ENCODE measurements at places on chromosomes 6 and 20.

- no peak overlapping the region for H3K4me3 ChIP-seq
- no peaks in the 10 kb centered on the region for H3K27me3 ChIP-seq
- DNase-seq, result no peak
- no peaks in the 10 kb centered on the region for H3K4me1 ChIP-seq
These were observed 456.0 kb upstream of the PTCHD4 start for GRCh38 chr6:48567016-48567415.

- no peak for DNase-seq
- H3K4me1 ChIP-seq, result no peaks in the 10 kb centered on the region
- no peak overlapping the region for H3K4me3 ChIP-seq
These were observed 36.6 kb upstream of the GFOD1 start for GRCh38 chr6:13523826-13524622.

DNA sequence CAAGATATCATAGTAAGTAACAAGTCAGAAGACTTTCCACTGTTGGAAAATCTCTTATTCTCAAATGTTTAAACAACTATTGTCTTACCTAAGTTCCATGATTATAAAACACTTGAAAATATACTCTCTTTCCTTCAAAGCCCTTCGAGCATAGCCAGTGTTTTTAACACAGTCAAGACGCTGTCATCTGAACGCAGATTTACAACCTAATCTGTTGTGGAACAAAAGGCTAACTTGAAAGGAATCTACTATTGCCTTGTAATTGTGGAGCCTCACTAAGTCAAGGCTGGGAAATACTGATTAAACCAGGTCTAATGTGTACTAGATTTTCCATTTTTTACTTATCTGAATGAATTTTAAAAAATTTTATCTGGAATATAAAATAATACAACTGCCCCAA, 205.8 kb downstream of the TRDN start:
- no peaks in the 10 kb centered on the region for H3K27me3 ChIP-seq
- no peak for DNase-seq
- no peaks in the 10 kb centered on the region for H3K4me1 ChIP-seq
- no peaks in the 10 kb centered on the region for H3K36me3 ChIP-seq
- no peak overlapping the region for H3K27ac ChIP-seq

DNA sequence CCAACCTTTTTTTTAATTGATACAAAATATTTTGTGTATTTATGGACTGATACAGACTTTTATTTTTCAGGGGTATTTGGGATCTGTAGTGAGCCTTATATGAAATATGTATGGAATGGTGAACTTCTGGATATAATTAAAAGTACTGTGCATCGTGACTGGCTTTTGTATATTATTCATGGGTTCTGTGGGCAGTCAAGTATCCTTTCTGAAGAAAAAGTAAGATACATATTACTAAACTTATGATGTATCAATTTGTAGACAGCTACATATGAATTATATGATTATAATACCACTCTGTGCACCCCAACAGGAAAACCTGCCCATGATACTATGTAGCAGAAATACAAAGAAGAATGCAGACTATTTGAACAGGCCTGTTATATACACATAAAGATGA, 47.2 kb downstream of the FIG4 start:
- H3K4me3 ChIP-seq, result no peak overlapping the region
- H3K4me1 ChIP-seq, result no peaks in the 10 kb centered on the region
- H3K27ac ChIP-seq, result no peak overlapping the region
- H3K36me3 ChIP-seq, result peaks cover 28% of the 10 kb centered on the region
- no peak for DNase-seq

GRCh38 chr20:36848078-36848660, 27.8 kb upstream of the TLDC2 start:
- H3K27ac ChIP-seq, result peak overlapping the region; percentile 96
- H3K4me1 ChIP-seq, result peaks cover 78% of the 10 kb centered on the region
- H3K27me3 ChIP-seq, result no peaks in the 10 kb centered on the region
- H3K4me3 ChIP-seq, result no peak overlapping the region
- DNase-seq, result peak; percentile 63
- no peaks in the 10 kb centered on the region for H3K36me3 ChIP-seq

DNA sequence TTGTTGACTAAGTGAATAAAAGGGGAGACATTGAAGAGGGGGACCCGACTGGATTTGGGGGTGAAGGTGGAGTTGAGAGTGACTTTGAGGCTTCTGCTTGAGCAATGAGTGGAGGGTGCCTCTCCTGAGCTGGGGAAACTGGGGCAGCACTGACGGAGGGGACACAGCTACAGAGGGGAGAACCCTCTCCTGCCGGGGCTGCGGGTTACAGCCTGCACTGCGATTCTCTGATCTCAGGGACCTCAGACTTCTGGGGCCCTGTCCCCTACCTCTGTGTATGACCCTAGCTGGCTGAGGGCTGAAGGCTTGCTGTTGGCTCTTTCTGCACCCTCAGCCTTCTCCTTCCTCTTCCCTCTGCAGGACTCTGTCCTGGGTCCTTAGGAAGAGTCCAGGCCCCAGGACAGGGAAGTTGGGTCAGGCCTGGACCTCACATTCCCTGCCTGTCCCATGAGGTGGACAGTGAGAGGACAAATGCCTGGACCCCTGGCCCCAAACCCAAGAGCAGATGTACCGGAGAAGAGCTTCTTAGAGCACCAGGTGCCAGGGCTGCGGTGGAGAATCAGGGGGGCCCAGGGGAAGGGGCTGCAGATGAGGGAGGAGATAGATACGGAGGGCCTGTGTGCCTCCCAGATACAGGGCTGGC, 13.7 kb upstream of the FAM110A start:
- H3K4me3 ChIP-seq, result no peak overlapping the region
- H3K27me3 ChIP-seq, result peaks cover 15% of the 10 kb centered on the region
- H3K4me1 ChIP-seq, result peaks cover 3% of the 10 kb centered on the region
- no peak for DNase-seq

DNA sequence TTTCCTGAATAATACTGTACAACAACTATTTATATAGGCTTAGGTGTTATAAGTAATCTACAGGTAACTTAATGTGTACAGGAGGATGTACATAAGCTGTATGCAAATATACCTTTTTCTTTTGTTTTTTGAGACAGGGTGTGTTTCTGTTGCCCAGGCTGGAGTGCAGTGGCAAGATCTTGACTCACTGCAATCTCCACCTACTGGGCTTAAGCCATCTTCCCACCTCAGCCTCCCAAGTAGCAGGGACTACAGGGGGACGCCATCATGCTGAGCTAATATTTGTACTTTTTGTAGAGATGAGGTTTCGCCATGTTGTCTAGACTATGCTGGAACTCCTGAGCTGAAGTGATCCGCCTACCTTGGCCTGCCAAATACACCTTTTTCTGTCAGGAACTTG, 191.7 kb upstream of the ZNF217 start:
- no peaks in the 10 kb centered on the region for H3K27me3 ChIP-seq
- no peak overlapping the region for H3K27ac ChIP-seq
- DNase-seq, result no peak
- H3K4me3 ChIP-seq, result no peak overlapping the region

DNA sequence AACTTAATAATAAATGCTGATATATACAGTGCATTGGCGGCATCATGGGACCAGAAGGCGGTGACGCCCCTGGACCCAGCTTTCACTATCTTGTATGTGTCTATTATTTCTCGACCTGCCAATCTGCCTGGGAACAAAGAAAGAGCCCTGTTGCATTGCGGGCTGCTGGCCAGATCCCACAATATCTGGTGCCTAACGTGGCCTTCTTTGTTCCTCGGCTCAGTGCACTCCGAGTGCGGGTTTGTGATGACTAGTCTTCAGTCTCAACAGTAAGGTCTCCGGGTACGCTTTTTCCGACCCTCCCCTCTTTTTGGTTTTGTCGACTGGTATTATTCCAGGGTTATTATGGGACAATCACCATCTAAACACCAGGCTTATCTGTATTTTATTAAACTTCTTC, 291.5 kb downstream of the TBC1D32 start:
- H3K4me1 ChIP-seq, result no peaks in the 10 kb centered on the region
- DNase-seq, result no peak
- H3K36me3 ChIP-seq, result no peaks in the 10 kb centered on the region
- H3K27ac ChIP-seq, result no peak overlapping the region
- H3K27me3 ChIP-seq, result no peaks in the 10 kb centered on the region

- H3K4me1 ChIP-seq, result peaks cover 62% of the 10 kb centered on the region
- no peaks in the 10 kb centered on the region for H3K27me3 ChIP-seq
- peaks cover 46% of the 10 kb centered on the region for H3K36me3 ChIP-seq
- peak overlapping the region; percentile 62 for H3K4me3 ChIP-seq
- no peak for DNase-seq
- H3K27ac ChIP-seq, result peak overlapping the region; percentile 94
These were observed 2.2 kb downstream of the SRSF3 start for GRCh38 chr6:36596356-36596755.

- no peaks in the 10 kb centered on the region for H3K27me3 ChIP-seq
- no peaks in the 10 kb centered on the region for H3K36me3 ChIP-seq
- no peak for DNase-seq
- H3K4me1 ChIP-seq, result no peaks in the 10 kb centered on the region
- no peak overlapping the region for H3K4me3 ChIP-seq
- H3K27ac ChIP-seq, result no peak overlapping the region
These were observed 13.6 kb downstream of the NHSL1 start for GRCh38 chr6:138485586-138486248.

DNA sequence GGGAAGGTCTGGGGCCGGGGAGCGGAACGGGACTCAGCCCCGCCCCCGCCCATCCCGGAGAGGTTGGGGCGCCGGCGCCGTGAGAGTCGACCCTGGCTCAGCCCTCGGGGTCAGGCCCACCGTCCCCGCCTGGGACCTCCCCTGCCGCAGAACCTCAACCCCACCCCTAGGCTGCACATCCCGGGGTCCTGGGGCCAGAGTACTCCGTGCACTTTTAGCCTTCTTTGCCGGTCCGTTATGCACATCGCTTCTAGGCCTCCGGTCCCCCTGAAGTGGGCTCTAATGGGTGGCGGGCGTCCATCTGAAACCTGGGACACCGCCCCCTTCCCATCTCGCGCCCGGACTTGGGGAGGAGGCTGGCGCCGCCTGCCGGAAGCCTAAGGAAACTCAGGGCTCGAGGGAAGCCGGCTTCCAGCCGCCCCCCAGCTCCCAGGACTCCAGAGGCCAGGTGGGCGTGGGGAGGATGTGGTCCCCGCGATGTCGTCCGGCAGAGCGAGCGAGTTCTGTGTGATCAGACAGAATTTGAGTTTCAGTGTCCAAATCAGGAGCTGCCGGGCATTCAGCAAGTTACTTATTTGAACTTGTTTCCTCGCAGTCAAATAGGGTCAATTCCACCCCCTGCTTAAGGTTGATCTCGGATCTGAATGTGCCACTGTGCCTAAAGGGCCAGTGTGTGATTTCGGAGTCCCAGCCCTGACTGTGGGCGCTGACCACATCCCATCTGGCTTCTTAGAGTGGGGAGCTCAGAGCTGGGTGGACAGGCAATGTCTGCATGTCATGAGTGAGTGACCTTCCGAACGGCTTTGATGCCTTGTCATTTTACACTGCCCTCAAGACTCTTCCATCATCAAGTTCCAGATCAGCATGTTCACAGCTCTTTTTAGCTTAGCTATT, 47.6 kb downstream of the CPXM1 start:
- no peaks in the 10 kb centered on the region for H3K36me3 ChIP-seq
- peak overlapping the region; percentile 32 for H3K4me3 ChIP-seq
- H3K4me1 ChIP-seq, result peaks cover 30% of the 10 kb centered on the region
- no peaks in the 10 kb centered on the region for H3K27me3 ChIP-seq

- no peaks in the 10 kb centered on the region for H3K27me3 ChIP-seq
- no peak overlapping the region for H3K4me3 ChIP-seq
- no peak overlapping the region for H3K27ac ChIP-seq
- no peak for DNase-seq
- no peaks in the 10 kb centered on the region for H3K36me3 ChIP-seq
These were observed 345.1 kb downstream of the BTBD3 start for GRCh38 chr20:12262747-12263146.

- H3K27ac ChIP-seq, result no peak overlapping the region
- no peak overlapping the region for H3K4me3 ChIP-seq
- H3K27me3 ChIP-seq, result no peaks in the 10 kb centered on the region
- no peak for DNase-seq
- no peaks in the 10 kb centered on the region for H3K4me1 ChIP-seq
- H3K36me3 ChIP-seq, result no peaks in the 10 kb centered on the region
These were observed 19.9 kb downstream of the DSP start for GRCh38 chr6:7561153-7561964.

GRCh38 chr20:16955462-16955861, 207.3 kb downstream of the OTOR start:
- no peak for DNase-seq
- no peaks in the 10 kb centered on the region for H3K4me1 ChIP-seq
- no peak overlapping the region for H3K4me3 ChIP-seq
- H3K36me3 ChIP-seq, result no peaks in the 10 kb centered on the region

DNA sequence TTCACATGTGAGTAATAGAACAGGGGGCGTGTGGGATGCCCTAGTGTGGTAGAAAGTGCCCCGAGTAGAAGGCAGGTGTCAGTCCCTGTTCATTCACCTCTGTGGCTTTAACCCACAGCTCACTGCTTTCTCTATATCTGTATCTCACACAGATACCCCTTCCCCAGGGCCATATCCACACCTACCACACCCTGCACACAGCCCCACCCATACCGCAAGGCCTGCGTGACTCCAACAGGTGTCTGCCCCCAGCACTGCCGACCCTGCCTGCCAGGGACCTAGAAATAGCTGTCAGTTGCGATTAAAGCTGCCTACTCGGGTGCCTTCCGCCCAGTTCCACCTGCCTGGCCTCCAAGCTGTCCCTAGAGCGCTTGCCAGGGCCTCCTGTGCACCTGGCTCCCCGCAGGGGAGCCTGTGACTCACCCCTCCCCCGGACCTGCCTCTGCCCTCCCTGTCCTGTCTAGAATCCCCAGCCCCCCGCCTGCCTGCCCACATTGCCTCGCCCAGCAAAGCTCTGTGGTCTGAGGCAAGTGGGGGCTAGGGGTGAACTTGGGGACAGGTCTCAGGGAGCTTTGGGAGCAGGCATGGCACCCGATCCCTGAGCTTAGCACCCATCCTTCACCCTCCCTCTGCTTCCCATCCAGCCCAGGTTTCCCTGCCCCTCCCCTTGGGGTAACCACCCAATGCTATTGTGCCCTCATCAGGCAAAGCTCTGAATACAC, 38.3 kb upstream of the ID1 start:
- peaks cover 25% of the 10 kb centered on the region for H3K4me1 ChIP-seq
- peaks cover 24% of the 10 kb centered on the region for H3K36me3 ChIP-seq
- H3K4me3 ChIP-seq, result no peak overlapping the region
- DNase-seq, result no peak

DNA sequence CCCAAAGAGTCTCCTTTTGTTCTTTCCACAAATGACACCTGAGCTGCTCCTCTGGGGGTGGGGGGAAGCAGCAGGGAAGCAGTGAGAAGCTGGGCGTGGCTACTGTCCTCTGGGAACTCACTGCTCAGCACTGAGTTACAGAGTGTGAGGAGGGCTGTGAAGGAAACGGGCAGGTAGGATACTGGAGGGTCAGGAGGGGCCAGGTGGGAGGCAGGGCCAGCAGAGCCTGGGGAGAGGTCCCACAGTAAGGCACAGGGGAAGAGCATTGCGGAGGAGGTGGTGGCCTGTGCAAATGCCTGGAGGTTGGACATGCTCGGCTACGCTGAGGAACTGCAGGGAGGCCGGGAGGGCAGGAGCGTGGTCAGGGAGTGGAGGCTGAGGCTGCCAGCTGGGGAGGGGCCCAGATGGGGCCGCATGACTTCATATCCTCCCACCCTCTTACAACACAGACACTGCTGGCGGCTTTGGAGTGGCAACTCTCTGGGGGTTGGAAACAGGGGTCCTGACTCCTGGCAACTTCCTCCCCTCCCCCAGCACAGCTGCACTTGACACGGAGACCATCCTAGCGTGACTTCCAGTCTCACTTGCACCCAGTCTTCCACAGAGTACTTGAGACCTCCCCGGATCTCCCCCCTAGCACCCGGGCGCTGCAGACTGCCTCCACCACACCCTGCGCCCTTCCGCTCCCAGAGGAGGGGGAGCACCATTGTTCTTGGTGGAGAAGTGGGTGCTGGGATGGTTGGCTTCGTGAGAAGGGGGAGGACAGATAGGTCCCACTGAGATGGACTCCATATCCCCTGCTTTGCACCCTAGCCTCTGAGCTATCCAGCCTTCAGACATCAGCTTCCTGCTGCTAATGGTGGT, 34.2 kb downstream of the RBM38 start:
- H3K36me3 ChIP-seq, result no peaks in the 10 kb centered on the region
- no peak for DNase-seq
- H3K4me3 ChIP-seq, result no peak overlapping the region
- peaks cover 15% of the 10 kb centered on the region for H3K27me3 ChIP-seq
- no peak overlapping the region for H3K27ac ChIP-seq
- no peaks in the 10 kb centered on the region for H3K4me1 ChIP-seq
